ENCODE measurements at places on chromosomes 3 and 15. TPM values are rescaled to one million over a fixed set of nuclear protein-coding genes. Genes with fewer than 3 reads are reported as not detected.

Gene KBTBD8
- total RNA-seq, result 1.4 TPM

Gene MYL3
- not detected for total RNA-seq

Gene FANCD2OS
- not detected for total RNA-seq

Gene GREM1
- 0.66 TPM for total RNA-seq

Gene SPTBN5
- 0.96 TPM for total RNA-seq

Gene ZIC1
- not detected for total RNA-seq

GRCh38 chr15:49926740-49927139 lies 192.3 kb downstream of the ATP8B4 start:
- no peak for DNase-seq

DNA sequence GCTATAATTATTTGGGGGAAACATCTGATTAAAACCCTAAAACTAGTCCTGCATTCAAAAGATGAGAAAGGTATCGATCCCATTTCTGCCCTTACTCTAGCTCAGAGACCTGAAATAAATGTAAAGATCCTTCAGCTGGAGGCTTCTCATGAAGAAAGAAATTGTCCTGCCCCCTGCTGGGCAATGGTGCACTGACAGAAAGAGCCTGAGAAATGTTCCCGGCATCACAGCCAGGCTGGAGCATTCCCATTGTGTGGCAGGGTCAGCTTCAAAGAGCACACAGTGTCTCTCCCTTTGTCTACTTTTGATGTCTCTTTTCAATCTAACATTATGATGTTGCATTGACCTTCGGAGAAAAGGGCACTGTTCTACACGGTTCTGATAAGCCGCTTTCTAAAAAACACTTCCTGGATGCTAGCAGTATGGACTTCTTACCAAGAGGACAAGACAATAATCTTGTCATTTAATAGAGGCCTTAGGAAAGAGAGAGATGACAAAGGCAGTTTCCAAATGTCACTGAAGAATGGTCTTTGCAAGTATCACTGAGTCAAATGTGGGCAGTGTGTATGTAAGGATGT lies 287.5 kb downstream of the MAGI1 start:
- peak; percentile 3 for DNase-seq

GRCh38 chr3:72482589-72483321 lies 365.5 kb downstream of the SHQ1 start:
- no peak for DNase-seq

DNA sequence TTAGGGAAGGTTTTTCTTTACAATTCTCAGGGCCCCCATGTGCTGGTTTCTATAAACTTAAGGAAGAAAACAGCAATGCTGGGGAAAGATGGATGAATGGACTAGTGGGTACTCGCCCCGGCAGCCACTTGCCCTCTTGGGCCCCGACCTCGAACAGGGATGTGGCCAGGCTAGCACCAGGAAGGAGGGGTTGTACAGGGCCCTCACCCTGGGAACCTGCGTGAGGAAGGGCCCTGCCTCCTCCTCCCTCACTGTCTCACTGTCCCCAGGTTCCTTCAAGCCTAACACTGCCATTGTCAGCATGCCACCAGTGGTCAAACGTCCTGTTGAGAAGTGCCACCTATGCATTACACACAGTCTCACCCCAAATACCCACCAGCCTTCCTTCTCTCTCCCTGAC lies 9.1 kb downstream of the ADAMTS17 start:
- DNase-seq, result no peak

GRCh38 chr3:40173227-40173721 lies 136.2 kb upstream of the EIF1B start:
- DNase-seq, result no peak

DNA sequence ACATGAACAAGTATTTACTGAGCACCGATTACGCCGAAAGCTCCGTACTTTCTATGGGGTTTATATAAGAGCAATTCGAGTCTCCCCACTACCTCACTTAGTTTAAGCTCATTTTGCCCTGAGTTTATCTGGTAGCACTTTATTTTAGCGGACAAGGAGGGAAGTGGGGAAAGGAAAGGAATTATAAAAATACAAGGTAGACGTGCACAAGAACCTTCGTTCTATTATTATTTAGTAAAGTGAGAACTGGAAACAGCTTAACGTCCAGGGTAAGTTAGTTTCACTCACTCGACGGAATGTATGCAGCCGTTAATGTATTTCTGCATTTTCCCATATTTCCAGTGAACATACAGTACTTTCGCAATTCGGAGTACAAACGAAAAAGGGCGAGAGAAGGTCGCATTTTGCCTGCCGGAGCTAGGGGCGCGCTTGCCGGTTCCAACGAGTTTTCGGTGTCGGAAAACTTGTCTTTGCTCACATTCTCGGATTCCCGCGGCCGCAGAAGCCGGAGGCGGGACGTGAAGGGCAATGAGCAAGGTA lies 1.2 kb upstream of the STT3B start:
- no peak for DNase-seq

DNA sequence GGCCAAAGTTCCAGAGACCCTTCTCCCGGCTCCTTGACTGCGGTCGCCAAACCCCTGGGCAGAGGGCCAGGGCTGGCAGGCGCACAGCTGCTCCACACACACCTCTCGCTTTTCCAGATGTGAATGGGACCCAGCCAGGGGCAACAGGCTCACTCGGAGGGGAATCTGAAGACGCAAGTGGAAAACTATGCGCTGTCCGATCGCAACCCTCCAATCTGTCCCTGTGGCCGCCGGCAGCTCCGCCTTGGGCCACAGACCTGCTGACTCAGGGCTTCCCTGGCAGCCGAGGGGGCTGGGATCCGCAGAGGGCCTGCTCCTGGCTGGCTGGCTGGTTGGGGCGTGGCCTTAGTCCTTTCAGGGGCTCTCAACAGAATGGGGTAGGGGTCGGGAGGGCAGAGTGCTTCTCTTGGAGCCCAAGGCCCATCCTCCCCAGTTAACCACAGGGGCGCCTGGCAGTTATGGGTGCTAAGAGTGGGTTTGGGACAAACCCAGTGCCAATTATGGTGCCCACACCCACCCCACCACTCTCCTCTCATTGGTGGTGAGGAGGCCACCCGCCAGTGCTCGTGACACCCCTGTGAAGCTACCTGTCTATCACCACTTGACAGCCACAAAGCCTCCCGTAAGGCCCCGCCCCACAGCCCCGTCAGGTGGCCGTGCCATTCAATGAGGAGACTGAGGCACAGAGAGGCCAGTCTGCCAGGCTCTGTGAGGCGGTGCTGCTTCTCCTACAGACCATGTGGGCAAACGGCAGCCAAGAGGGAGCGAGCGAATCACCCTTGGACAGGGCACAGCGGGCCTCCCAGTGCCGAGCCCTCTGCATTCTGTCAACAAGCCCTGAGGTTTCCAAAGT lies 53.8 kb downstream of the IQSEC1 start:
- DNase-seq, result no peak

DNA sequence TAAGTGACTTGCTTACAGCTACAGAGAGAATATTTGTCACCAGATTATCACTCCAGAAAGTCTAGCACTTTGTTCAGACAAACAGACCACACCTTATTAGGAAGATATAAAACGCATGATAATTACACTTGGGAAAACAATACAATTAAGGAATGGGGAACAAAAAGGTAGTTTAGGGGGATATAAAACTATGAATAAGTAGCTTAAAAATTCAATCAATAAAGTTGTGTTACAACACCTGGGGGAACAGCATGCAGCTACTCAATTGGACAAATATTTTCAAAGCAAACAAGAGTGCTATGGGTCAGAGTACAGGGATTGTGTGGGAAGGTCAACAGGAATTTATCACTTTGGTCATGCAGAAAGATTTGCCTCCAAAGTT lies 15.1 kb downstream of the CLDN1 start:
- DNase-seq, result no peak

GRCh38 chr15:70910958-70911357 lies 18.3 kb downstream of the LRRC49 start:
- DNase-seq, result no peak

DNA sequence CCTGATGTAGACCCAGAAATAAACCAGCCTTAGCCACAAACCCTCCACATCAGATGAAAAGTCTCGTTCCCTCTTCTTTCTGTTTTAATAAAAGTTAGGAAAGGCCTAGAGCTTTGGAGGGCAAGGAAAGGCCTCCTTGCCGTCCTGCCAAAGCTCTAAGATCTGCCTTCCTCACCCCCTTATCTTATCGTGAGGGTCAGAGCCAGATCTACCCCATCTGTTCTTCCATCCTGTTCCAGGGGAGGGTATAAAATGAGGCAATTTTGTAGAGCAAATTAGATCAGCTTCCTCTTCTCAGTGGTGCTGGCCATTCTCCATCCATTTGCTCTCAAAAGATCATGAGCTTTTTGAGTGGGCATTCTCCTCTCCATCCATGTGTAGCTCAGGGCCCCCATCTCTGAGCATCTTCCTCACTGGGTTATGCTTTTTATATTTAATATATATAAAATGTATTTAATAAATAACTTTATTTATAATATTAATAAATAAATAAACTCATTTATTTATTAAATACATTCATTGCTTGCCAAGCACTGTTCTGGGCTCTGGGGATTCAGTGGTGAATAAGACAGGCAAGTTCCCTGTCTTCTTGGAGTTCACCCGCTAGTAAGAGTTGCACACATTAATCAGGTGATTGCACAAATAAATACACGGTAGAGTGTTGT lies 2.0 kb upstream of the SLC24A1 start:
- DNase-seq, result no peak

DNA sequence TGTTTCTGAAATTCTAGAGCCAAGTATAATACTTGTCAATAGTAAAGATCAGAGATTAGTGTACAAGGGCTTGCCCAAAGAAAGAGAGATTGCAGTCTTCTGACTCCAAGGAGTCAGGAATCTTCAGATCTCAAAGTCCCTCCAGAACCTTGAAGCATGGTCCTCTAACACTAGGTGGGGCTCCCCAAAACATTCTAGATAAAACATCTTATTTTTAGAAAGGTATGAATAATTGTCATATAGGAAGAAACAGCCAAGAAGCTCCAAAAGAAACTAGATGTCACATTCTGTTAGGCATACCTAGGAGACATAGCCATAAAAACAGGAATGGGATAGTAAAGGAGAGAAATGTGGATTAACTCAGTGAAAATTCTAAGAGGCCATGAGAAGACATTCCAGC lies 10.7 kb downstream of the MUC13 start:
- no peak for DNase-seq

DNA sequence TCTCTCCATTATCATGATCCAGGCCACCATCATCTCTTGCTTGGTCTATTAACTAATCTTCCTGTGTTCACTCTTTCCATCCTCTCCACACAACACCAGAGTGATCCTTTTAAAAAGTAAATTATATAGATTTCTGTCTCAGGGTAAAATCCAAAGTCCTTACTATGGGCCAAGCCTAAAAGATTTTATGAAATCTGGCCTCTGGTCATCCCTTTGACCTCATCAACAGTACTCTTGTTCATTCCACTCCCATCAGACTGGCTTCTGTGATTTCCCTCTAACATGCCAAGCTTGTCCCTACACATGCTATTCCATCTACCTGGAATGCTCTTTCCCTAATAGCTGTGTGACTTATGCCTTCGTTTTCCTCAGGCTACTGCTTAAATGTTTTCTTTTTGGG lies 8.3 kb upstream of the TIPARP start:
- DNase-seq, result no peak

DNA sequence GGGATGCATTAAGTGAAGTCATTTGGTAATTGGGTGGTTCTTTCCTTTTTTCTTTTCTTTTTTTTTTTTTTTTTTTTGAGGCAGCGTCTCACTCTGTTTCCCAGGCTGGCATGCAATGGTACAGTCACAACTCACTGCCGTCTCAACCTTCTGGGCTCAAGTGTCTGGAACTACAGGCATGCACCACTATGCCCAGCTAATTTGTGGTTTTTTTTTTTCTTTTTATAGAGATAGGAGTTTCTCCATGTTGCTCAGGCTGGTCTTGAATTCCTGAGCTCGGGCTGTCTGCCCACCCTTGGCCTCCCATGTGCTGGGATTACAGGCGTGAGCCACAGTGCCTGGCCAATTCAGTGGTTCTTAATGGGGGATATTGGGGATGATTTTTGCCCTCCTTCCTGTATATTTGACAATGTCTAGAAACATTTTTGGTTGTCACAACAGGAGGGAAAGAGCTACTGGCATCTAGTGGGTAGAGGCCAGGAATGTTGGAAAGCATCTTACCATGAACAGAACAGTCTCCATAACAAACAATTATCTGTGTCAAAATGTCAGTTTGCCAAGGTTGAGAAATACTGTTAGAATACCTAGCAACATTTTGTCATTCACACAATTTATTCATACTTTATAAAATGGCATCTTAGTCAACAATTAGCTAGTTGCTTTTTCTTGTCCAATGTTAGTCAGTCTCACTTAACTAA lies 79.4 kb upstream of the CNTN3 start:
- DNase-seq, result no peak

Measured in HCT116 (cell line).